Activated T-helper 9 cell treated with anti-CD3 and anti-CD28 coated beads, Interleukin-2, amount 50 U/mL, for 16 hours (primary cell): ENCODE measurements at places on chromosomes 5 and 9.

DNA sequence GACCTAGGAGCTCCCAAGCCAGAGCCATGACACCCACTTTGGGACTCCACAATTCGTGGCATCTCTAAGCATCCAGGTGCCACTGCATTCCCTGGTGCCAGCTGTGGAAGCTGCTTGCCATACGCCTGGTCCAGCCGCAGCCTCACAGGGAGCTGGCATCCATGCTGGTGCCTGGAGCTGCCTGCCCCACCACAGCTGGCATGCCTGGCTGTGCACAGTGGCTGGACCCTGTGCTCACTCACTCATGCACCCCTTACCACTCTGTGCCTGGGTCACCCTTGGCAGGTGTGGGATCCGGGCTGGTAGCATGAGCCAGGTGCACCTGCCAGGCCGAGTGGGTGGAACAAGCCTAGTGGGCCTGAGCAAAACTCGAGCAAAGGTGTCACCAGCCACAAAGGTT is 90.1 kb downstream of the CAVIN4 start:
- DNase-seq, result no peak

DNA sequence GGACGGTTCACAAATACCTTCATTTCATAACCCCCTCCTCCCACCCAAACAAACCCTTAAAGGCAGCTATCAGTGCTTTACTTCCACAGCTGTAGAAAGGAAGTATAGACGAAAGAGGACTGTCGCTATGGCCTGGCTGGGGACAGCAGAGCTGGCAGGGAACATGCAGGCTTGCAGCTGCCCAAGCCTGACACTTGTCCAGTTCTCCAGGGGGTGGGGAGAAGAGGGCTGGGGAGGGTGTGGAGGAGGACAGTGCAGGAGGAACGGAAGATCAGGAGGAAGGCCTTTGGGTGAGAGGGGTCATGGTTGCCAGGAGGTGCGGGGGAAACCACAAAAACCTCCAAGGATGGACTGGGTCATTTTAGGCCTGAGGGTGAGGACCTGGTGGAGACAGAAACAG is 25.9 kb downstream of the ARPC5L start:
- no peak for DNase-seq

- DNase-seq, result no peak
Observed at GRCh38 chr5:10913841-10914240, 152.8 kb upstream of the DAP start.

GRCh38 chr5:99129768-99130501 is 201.1 kb upstream of the CHD1 start:
- no peak for DNase-seq

- DNase-seq, result no peak
Observed at GRCh38 chr9:35110327-35110761, 5.3 kb downstream of the ATOSB start.

GRCh38 chr5:14708551-14708950 is 44.0 kb downstream of the OTULIN start:
- no peak for DNase-seq

GRCh38 chr5:132434416-132435286 is 55.9 kb downstream of the IRF1 start:
- DNase-seq, result no peak

- no peak for DNase-seq
Observed at GRCh38 chr5:127425868-127426267, 91.6 kb upstream of the PRRC1 start.

- no peak for DNase-seq
Observed at GRCh38 chr5:96335873-96336272, 97.2 kb downstream of the PCSK1 start.

- no peak for DNase-seq
Observed at GRCh38 chr5:168802337-168802736, 223.2 kb upstream of the PANK3 start.

DNA sequence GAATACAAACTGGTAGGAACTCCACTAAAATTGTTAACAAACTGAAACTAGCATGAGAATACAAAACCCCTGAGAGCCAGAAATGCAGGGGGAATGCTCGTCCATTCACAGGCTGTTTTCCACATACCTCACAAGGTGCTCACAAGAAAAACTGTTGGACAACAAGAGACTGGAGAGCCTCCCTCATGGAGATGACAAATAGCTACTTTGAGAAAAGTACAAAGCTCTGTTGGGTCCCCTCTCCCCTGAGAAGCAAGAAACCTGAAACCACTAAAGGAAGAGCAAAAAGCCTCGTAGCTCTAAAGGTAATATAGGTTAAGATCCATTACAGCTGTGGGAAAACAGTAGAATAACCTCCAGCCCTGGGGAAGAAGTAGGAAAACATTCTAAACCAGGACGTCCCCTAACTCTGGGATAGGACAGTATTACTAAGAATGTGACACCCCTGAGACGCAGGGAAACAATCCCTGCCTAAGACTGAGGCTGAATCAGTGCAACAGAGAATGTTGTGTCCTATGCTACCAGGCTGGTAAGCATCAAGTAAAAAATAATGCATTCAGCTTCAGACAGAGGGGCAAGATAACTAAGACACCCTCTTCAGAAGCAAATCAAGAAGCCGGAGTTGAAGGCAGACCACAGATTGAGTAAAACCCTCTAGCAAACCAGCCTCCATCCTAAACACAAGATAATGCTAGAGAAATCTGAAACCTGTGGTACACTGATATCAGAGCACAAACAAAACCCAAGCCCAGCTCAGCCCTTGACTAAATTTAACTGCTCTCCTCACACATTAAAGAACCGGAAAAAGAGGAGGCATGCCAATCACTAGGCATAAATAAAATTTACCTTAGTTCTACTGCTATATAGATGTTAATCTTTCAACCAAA is 160.2 kb downstream of the SSBP2 start:
- no peak for DNase-seq

DNA sequence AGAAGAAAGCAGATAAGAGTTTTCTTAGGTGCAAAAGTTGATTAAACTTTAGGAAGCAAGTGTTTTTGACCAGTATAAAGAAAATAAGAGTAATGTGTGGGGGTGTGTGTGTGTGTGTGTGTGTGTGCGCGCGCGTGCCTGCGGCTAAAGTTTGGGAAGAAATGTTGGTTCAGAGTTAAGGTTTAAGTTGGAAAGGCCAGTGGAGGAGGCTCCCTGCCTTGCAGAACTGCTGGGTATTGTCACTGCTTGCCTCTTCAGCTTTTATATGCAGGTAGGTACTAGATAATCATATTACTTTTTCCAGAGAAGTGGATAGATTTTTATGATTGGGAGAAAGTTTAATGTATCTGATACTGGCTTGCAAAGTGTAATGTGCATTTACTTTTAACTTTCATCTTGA is 2.0 kb downstream of the PIK3R1 start:
- DNase-seq, result no peak

DNA sequence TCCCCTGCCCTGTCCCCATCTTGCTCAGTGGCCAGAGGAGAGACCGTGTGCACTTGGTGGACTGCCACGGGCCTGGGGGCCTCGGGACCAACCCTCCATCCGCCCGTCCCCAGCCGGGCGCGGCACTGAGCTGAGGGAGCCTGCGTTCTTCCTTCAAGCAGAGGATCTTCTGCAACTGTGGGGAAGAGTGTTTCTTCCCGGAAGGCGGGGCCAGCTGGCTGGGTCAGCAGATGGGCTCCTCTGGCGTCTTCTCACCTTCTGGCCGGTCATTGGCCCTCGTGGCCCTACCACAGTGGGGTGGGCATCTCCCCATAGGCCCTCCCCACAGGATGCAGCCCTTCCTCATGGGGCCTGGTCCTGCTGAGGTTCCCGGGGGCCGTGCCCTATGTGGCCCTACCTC is 17.4 kb downstream of the RXRA start:
- no peak for DNase-seq

DNA sequence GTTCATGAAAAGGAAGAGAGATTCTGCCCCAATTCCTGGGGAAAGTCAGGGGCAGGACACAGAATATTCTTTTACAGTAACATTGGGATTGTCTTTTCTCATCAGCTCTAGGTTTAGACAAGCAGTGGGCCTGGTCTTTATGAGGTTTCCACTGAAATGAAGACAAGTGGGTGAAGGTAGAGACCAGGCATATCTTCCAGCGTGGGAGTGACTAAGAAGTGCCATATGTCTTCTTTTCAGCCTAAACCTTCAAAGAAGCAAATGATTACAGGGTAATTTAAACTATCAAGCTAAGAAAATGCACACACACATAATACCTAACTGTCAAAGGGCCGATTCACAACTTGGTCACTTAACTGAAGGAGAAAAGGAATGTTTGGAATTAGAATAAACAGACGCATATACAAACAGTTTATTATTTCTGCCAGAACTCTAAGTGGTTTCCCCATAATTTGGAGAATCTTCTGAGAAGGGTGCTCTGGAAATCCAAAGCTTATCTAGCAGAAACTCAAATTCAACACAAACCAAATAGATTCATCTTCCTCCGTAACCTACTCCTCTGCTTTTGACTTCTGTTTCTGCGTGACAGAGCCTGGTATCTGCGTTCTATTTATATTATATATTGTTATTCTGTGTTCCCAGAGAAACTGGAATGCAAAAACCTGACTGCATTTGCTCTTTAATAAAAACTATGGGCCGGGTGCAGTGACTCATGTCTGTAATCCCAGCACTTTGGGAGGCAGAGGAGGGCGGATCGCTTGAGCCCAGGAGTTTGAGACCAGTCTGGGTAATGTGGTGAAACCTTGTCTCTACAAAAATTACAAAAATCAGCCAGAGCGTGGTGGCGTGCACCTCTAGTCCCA is 22.0 kb upstream of the TEK start:
- DNase-seq, result no peak

DNA sequence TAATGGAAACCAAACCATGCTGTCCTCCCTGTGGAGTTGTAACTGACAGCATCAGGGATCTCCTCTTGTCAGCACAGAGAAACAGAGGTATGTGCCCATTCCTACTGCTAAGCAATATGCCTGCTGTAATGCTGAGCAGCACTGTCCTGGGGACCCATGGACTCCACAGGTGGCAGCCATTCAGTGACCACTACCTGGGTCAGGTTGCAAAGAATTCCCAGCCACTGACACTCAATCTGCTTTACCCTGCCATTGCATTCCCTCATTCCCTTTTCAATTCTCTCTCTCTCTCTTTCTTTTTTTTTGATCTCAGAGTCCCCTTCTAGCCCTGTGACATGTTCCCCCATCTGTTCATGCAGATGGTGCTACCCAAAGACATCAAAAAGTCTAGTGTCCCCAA is 104.1 kb downstream of the GABRB2 start:
- DNase-seq, result no peak

DNA sequence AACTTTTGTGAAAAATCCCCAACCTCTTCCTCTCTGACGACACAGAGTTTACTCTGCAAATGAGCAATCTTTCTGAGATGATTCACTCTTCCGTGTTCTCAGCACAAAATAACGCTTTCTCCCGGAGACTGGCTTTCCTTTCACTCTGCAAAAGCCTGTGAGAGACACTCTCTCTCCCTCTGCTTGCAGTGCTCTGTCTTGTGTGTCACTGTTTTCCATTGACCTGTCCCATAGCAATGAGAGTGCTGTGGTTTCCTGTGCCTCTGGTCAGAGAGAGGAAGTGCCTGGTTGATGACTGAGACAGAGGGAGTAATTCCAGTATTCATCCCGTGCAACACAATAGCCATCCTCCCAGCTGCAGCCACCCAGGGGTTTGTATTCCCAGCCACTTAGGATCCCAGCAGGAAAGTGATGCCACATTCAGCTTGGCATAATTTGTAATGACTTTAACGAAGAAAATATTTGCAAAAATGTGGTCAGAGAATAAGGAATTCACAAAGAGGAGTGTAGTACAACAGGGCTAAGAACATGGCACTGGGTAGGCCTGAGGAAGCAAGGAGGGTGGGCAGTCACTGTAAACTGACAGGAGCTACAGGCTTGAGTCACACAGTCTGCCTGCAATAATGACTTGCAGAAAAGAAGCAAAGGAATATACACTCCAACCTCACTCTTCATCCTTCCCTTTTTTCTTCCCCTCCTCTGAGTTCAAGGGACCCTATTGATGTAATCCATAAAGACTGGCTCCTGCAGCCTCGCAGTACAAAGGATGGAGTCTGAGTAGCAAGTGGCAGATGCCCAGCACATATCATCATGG is 463.5 kb upstream of the RGMB start:
- no peak for DNase-seq

- no peak for DNase-seq
Observed at GRCh38 chr9:20508242-20508641, 114.1 kb downstream of the MLLT3 start.

DNA sequence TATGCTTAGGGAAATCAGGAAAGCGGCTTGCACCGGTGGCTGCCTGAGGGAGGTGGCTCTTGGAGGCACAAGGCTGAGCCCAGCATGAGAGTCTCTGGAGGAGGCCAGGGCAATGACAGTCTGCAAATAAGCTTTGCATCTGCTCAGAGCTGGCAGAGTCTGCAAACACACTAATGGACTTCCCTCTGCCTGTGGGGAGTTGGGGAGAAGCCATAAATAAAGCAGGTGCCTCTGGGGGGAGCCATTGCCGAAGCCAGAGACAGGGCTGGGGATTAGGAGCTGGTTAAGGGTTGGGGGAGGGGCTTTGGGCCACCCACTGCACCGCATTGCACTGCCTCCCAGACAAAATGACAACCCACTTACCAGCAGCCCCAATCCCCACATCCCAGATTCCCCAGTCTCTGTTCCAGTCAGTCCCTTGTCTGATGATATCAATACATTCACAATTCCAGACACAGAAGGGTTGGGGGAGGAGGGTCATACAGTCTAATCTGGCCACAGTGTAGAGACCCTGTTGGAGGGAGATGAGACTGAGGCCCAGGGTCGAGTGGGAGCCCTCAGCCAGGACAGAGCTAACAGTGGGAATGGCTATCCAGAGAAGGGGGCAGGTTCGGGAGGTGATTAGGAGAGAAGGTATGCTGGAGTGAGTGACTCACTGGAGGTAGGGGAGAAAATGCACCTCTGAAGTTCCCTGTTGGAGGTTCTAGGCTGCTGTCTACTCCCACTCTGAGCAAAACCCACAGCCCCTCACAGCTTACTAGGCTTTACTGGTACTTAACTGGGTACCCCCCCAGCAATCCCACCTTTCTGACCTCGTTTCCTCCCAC is 53.7 kb downstream of the PAX5 start:
- no peak for DNase-seq
